ENCODE measurements at places on chromosomes 13 and 19.

DNA sequence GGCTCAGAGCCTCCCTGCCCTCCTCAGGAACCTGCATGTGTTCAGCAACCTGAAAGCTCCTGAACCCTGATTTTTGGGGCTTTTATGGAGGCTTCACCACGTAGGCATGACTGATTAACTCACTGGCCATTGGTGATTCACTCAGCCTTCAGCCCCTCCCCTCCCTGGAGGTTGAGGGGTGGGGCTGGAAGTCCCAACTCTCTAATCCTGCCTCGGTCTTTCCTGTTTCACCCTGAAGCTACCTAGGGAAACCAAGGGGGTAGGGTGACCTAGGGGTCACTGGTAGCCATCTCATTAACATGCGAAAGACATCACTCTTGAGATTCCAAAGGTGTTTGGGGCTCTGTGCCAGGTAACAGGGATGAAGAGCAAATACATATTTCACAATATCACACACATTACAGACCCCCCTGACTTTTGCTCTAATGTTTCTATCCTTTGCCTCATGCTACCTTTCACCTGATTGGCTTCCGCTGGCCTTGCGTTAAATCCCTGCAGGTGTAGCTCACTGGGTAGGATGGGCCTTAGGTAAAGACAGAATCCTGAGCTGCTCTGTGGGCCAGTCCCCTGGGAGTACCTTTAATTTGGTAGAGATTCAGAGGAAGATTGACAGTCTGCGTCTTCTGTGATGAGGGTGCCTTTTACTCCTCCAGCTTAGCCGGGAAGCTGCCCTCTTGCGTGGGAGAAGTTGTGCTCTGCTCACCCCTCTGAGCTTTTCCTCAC is 260.6 kb downstream of the ATP8A2 start:
- no peak for DNase-seq

GRCh38 chr13:46160471-46161066 is 21.4 kb downstream of the LCP1 start:
- DNase-seq = peak; percentile 68

- no peak for DNase-seq
Measured at GRCh38 chr13:93244141-93244917, 17.7 kb downstream of the GPC6 start.

GRCh38 chr19:51471527-51471926 is 6.8 kb upstream of the CEACAM18 start:
- DNase-seq = no peak

- DNase-seq = no peak
Measured at GRCh38 chr19:17527326-17527725, 15.9 kb downstream of the PGLS start.

- no peak for DNase-seq
Measured at GRCh38 chr13:83352391-83352790, 529.9 kb downstream of the SLITRK1 start.

GRCh38 chr13:78030341-78030896 is 111.8 kb upstream of the EDNRB start:
- no peak for DNase-seq

DNA sequence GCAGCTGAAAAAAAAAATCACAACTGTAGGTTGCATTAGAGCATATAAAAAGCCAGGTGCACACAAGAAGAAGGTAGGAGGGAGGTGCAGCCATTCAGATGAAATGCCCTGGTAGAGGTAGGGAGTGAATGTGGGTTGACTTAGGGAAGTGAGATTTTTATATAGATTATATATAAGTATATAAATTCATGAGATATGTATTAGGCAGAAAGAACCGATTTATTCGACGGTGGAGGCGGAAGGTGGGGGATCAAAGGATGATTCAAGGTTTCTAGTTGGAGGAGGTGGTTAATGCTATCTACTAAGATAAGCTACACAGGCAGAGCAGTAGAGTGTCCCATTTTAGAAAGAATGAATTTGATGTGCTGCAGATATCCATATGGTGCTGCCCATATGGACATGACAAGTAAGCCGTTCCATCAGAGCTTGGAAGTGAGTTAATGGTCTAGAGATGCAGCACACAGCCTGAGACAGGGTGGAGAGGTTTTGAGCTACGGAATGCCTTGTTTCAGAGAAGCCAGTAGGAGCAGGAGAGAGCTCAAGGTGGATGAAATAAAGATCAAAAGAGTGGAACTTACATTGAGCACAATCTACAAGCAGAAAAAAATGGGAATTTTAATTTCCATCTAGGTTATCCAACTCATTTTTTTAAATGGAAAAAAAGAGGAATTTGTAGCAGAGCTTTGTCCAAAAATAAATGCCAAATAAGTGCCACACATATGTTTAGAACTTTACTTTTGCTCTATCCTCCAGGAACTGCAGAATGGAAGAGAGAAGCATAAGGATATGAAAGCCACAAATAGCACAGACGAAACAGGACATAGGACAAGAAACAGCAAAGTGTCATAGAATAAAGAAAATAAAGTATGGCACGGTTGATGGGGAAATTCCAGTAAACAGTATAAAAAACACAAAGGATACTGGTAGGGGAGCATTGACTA is 177.3 kb downstream of the PCDH9 start:
- no peak for DNase-seq

GRCh38 chr13:34474187-34474868 is 467.7 kb upstream of the NBEA start:
- DNase-seq = no peak

DNA sequence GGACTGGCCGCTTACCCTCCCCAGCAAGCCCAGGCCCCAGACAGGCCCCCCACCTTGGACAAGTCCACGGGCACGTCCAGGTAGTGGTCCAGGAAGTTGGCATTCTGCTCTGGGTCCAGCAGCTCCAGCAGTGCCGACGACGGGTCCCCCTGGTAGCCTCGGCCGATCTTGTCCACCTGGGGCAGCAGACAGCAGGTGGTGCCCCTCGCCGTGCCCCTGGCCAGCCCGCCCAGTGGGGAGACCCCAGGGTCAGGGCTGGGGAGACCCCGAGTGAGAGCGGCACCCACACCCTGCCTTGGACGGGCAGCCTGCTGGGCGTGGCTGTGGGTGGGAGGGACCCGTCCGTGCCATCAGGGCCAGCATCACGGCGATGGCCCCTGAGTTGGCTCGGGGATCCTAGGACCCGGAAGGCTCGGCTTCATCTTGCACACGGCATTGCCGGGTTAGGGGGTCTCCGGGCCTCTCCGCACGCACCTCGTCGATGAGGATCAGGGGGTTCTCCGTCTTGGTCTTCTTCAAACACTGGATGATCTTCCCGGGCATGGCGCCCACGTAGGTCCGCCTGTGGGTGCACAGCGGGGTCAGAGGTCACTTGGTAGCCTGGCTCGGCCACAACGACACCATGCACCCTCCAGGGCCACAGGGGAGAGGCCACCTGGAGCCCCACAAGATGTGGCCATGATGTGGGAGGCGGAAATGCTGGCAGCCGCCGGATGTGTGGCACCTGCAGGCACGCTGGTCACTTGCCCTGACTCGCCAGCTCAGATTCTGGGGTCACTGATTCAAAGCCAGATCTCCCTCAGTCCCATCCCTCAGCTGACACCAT is 6.3 kb downstream of the RPL36 start:
- no peak for DNase-seq

DNA sequence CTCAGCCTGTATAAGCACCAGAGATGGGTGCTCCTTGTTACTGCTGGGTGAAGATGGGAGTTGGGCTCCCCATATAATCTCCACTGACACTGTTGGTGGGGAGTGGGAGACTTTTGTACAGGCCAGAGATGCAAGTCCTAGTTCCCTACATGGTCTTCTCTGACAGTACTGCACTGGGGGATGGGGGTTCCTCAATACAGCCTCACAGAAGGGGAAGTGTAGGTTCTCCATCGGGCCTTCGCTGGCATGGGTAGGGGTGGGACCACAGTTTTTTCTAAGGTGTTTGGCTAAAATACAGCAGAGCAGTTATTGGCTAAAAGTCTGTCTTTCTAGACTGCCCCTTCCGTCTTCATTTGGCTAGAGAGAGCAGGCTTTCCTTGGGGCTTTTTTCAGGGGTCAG is 167.2 kb upstream of the SERP2 start:
- peak; percentile 18 for DNase-seq

- DNase-seq = no peak
Measured at GRCh38 chr13:98741741-98742435, 10.6 kb downstream of the SLC15A1 start.

- peak; percentile 63 for DNase-seq
Measured at GRCh38 chr13:114325729-114326128, 11.4 kb downstream of the CHAMP1 start.

DNA sequence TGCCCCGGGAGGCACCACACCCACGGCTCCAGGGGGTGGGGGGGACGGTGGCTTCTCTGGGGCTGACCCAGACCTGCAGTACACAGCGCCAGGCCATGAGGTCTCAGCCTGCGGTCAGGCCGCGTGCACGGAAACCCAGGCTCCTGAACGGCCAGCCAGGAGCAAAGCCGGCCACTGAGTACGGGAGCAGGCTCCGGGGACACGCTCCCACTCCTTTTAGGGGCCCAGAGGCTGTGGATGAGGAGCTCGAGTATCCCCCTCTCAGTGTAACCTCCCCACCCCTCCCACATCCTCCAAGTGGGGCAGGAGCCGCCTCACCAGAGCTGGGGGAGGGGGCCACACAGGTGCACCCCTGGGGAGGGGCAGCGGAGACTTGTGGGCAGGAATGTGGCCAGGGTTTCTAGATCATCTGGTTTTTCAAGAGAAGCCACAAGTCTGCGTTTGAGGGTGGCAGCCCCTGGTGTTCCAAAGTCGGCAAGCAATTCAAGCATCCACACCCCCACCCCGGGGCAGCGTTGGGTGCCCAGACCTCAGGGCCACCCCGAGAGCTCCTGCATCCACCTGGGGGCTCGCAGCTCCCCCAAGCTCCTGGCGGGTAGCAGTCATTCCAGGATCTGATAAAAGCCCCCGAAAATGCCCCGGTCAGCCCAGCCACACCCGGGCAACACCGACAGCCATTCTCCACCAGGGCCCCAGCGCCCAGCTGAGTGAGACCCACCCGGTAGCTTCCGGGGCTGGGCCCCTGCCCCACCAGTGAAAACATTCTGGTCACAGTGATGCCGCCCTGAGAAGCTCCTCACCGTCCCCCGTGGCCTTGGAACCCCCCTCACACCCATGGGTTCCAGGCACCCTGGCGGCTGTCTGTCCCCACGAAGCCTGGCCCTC is 6.1 kb downstream of the SBNO2 start:
- no peak for DNase-seq

- DNase-seq = no peak
Measured at GRCh38 chr19:19711934-19712828, 20.7 kb downstream of the ZNF14 start.

DNA sequence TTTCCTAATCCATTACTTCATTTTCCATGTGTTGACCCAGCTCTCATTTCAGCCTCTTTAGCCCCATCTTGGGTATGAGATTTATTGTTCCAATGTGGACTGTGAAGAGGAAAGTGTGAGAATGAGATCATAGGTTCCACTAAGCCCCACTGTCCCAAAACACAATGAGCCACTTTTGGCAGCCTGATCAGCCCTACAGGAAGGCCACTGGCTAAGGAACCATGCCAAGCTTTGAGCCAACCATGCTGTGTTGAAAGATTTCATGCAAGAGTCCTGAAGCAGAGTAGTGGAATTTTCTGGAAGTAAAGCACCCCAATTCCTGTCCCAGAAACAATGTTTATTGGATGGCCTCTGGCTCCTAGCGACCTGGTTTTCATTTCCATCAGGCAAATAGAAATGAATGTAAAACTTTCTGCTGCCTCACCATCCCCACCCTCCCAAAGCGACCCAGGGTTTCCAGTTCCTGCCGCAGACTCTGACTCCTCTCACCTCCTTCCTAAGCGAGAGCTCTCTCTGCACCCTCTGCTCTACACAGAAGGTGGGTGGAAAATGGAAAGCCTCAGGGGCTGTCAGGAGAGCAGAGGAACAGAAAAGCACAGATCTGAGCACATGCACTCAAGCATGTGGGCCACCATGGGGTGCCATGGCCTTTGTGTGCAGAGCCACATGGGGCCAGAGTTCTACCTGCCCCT is 73.1 kb downstream of the KCTD12 start:
- DNase-seq = no peak

DNA sequence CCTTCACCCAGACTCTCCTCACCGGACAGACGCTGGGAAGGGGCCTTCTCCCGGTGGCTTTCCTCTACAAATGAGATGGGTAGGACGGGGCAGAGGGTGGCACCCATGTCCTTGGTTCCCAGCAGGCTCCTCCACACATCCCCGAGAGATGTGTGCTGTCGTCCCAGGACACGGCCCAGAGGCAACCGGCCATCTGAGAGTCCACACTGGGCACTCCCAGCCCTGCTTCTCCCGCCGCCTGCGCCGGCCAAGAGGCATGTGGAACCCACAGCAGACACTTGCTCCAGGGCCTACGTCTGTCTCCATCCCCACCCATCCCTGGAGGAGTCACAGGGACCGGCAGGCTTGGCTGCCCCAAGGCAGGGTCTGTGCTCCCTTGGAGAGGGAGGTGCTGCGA is 179.9 kb downstream of the KDM4B start:
- DNase-seq = no peak

GRCh38 chr19:57807541-57807940 is 7.2 kb downstream of the ZNF552 start:
- DNase-seq = no peak

- DNase-seq = no peak
Measured at GRCh38 chr13:46392967-46393366, 5.9 kb upstream of the RUBCNL start.

DNA sequence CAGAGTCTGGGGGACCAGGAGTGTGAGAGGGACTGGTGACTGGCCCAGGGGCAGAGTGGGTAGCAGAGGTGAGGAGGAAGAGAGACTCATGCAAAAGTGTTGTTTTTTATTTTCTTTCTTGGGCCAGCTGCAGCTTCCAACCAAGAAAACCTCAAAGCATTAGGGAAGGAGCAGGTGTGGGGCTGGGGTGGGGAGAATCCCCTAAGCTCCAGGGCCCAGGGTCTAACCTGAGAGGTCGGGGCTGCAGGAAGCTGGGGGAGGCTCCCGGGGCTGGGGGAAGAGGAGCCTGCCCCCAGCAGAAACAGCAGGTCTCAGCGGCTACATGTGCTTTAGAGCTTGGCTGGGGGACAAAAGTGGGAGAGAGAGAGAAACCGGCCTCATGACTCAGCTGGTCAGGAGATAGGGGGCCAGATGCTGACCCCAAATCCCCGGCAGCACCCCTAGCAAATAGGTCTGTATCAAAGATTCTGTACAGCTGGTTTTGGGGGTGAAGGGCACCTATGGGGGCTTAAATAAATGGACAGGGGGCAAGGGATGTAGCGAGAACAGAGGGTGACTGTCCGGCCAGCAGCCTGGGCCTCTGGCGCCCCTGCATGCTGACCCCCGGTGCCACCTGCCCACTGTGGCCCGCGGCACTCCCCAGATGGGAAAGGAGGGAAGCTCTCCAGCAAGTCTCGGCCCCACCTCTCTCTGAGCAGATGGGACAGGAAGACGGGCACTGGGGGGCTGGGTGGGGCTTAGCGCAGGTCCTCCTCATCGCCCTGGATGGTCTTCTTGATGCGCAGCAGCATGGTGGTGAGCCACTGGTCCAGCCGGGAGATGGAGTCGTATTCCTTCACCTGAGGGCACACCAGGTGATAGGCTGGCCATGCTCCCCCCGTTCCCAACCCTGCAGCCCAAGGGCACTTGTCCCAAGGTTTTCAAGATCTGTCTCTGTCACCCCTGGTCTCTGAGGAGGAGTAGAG is 3.8 kb upstream of the KPTN start:
- DNase-seq = no peak

Measured in inflammatory macrophage treated with lipopolysaccharide for 4 hours (primary cell).